ENCODE measurements at places on chromosomes 1 and 21.

GRCh38 chr21:42523941-42524340 is 10.3 kb downstream of the SLC37A1 start:
- DNase-seq: no peak

DNA sequence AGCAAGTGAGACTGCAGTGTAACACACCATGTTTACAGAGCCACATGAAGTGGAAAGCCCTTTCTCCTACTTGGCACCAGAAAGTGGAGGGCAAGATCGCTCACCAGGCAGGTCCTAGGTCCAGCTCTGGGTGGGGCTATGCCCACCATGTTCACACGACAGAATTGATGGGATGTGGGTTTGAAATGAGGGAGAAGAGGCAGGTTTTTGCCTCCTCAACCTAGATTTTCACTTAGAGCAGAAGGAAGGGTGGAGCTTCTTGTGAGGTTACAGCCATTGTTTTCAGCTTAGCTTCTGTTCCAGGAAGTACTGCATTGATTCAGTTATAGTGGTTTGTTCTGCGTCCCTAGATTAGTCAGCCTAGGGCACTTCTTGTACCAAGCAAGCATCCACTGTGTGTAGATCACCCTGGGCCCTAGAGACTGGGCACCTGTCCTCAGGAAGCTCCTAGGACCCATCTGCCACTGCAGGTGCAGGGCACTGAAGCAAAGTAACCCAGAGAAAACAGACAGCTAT is 2.3 kb downstream of the CD53 start:
- DNase-seq: peak; percentile 11

DNA sequence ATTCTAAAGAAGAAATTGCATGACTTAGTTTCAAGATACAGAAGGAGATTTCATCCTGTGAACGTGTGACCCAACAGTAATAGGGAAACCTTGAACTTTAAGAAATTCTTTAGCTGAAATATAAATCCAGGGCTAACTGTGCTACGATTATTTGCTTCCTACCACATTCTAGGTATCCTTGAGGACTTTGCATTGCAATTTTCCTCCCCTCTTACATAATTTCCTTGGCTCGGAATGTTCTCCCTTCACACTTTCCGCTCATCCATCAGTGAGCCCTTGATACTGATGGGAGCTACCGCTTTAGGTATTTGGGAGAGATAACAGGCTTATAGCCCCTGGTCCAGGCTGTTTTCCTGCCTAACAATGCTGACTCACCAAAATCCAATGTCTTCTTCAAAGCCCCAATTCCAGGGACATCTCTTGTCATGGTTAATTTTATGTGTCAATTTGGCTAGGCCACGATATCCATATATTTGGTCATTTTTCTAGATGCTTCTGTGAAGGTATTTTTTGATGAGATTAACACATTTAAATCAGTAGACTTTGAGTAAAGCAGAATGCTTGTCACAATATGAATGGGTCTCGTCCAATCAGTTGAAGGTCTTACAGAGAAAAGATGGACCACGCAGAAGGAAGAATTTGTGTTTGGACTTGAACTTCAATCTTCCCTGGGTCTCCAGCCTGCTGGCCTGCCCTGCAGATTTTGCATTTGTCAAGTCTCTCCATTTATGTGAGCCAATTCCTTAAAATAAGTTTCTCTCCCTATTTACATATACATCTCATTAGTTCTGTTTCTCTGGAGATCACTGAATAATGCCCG is 121.2 kb downstream of the PTPN14 start:
- DNase-seq: no peak

DNA sequence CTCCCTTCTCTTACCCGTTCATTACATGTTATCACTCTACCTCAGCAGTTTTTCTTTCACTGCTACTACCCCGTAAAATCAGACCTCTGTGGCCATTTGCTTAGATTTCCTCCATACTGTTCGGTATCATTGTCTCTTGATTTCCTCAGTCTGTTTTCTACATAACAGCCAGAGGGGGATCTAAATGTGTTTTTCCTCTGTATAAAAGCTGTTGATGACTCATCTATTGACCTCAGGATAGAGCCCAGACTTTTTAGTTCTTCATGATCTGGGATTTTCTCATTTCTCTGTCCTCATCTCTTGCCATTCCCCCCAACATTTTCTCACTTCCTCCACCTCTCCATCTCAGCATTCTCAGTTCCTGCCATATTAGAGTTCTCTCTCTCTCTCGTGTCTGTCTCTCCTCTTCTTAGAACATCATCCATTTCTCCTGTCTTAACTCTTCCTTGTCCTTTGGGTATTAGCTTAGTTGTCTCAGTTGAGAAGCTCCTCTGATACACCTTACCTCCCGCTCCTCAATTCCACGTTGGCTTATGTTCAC is 10.5 kb downstream of the OTUD3 start:
- DNase-seq: no peak

DNA sequence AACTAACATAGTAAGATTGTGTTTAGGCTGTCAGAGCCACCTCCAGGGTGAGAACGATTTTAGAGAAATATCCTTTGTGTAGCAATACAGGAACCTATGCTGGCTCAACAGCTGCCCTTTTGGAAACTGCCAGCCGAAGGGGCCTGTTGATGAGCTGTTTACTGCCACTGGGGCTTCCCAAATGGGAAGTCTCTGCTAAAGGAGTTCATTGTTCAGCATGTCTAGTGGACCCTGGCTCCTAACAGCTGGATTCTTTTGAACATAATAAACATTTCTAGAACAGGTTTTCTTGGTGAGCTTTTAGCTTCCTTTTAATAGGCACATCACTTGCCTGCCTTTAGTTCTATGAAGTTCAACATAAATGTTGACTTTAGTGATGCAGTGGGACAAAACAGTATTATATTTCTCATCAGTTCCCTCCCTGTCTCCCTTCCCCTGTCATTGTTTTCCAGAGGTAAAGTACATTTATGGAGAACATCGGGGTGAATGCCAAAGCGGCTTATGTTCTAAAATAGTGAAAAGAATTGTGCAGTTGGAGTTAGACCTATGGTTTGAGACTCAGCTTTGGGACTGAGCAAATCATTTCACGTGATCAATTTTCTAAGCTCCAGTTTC is 57.4 kb downstream of the UCK2 start:
- DNase-seq: no peak

DNA sequence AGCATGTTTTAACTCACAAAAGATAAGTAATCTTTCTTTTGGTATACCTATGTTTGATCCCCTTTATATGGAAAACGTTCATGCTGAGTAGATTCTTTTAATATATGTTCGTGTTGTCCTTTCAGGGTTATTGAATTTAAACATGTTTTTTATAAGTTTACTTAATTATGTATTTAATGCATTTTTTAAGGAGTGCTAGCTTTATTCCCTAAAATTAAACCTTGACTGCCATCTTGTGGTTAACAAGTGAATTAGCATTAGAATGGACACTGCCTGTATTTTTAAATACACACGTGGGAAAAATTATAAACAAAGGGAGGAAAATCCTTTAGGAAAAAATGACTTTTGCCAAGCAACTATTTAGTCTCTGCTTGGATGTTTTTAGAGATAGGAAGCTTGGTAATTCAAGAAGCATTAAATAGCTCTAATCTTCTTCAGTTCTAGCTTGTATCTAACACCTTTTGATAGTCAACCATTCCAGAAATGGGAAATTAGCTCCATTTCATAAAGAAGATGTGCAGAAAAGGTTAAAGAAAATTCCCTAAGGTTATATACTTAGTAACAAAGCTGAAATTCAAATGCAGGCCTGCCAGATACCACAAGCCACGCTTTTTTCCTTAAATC is 43.0 kb downstream of the UBE2U start:
- DNase-seq: peak; percentile 29

- no peak for DNase-seq
These were observed 60.5 kb downstream of the TAS1R2 start for GRCh38 chr1:18798946-18799345.

DNA sequence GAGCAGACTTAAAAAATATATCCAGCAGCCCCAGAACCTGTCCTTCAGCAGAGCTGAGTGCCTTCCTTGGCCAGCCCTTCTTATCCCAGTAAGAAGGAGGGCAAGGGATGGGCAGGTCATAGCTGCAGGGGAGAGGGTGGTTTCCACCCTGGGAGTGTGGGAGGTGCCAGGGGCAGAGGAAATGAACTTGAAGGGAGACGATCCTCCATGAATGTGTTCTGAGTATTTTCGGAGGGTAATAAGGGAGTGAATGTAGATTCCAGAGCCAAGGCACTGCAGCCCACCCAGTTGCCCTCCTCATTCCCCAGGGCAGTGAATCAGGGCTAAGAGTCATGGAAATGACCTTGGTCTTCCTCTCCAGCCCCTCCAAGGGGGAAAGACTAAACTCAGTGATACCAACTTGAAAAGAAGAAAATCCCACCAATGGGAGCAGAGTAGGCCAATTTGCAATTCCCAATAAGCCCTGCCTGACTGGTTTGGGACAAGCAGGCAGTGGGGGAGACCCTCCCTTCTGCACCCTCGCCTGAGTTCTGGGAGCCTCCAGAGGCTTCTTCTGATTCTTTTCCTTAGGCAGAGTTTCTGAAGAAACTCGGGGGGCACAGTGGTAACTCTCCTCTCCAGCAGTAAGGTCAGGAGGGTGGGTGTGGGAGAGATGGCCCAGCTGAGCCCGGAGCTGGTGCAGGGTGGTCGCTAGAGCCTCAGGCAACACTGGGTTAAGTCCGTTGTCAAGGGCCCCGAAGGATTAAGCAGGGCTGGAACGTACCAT is 4.2 kb downstream of the MYOG start:
- no peak for DNase-seq

- DNase-seq: no peak
These were observed 10.8 kb downstream of the COL9A2 start for GRCh38 chr1:40306296-40306695.

GRCh38 chr1:116667575-116668105 is at the start of gene IGSF3:
Gene IGSF3, minus strand, starts transcription at chr1:116667733. Its CDS starts 1,407 bp downstream, at chr1:116666326.
- DNase-seq: no peak

Measured in Ammon's horn (tissue), 1 donor.